ENCODE measurements at places on chromosomes 7 and 10. TPM values are rescaled to one million over a fixed set of nuclear protein-coding genes. Genes with fewer than 3 reads are reported as not detected.

Gene SPDYE16
- total RNA-seq, result 3.6 TPM

Gene PIP4K2A
- 21.4 TPM for total RNA-seq

- H3K36me3 ChIP-seq, result no peaks in the 10 kb centered on the region
- no peak for DNase-seq
- no peak overlapping the region for H3K27ac ChIP-seq
- no peaks in the 10 kb centered on the region for H3K27me3 ChIP-seq
Measured at GRCh38 chr7:92432299-92432946, 14.9 kb upstream of the GATAD1 start.

Gene ENKUR
- total RNA-seq, result not detected

Gene GPR22
- not detected for total RNA-seq

DNA sequence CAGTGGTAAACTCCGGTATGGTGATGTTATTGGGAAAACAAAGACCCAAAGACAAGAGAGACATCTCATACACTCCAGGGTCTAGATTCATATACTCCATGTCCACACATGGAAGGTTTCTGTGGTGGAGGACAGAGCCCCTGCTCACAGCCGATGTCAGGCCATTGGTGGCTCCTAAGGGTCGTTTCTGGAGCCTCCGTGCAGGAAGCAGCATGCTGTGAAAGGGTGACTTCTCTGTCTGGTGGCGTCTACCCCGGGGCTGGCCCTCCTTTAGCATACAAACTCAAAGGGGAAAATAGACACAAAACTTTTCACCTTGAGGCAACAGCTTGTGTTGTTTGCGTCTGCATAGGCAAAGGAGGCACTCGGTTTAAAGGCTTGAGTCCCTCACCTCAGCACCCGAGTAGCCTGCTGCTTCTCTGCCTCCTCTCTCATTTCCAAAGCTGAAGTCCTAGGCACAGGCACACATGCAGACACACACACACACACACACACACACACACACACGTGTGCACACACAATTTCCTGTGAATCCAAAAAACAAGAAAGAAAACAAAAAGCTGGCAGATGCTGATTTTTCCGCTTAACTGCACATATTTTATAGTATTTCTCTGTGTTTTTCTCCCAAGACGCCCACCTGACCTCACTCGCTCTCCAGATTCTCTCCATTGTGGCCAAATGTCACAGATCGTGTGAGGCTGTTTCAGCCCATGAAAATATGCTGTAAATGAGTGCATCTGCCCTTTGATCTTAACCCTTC, 601.4 kb upstream of the MGMT start:
- no peak overlapping the region for H3K4me3 ChIP-seq
- H3K4me1 ChIP-seq, result no peaks in the 10 kb centered on the region
- H3K27ac ChIP-seq, result no peak overlapping the region
- no peaks in the 10 kb centered on the region for H3K36me3 ChIP-seq
- DNase-seq, result peak; percentile 3
- no peaks in the 10 kb centered on the region for H3K27me3 ChIP-seq

Gene CYP26A1
- not detected for total RNA-seq

- H3K4me1 ChIP-seq, result no peaks in the 10 kb centered on the region
- no peak for DNase-seq
- no peaks in the 10 kb centered on the region for H3K36me3 ChIP-seq
- H3K27me3 ChIP-seq, result no peaks in the 10 kb centered on the region
- no peak overlapping the region for H3K27ac ChIP-seq
Measured at GRCh38 chr7:156041398-156041797, 229.1 kb upstream of the SHH start.

DNA sequence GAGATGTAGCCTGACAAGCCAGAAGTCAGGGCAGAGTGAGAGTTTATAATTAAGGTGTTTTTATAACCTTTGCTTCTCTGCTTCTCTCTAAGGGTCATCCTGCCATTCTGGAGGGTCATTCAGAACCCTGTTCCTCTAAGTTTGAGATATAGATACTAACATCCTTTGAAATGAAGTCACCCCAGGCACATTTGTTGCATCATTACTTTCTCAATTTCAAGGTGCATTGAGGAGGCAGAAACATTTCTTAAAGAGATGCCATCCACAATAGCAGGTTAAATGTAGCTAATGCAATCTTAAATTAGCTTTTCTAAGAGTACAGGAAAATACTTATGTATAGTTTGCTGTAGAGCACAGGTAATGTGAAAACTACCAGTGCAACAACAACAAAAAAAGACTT, 106.4 kb downstream of the LRRC4 start:
- no peak overlapping the region for H3K4me3 ChIP-seq
- DNase-seq, result no peak
- no peak overlapping the region for H3K27ac ChIP-seq
- H3K27me3 ChIP-seq, result no peaks in the 10 kb centered on the region

Gene GBX1
- 0.41 TPM for total RNA-seq

DNA sequence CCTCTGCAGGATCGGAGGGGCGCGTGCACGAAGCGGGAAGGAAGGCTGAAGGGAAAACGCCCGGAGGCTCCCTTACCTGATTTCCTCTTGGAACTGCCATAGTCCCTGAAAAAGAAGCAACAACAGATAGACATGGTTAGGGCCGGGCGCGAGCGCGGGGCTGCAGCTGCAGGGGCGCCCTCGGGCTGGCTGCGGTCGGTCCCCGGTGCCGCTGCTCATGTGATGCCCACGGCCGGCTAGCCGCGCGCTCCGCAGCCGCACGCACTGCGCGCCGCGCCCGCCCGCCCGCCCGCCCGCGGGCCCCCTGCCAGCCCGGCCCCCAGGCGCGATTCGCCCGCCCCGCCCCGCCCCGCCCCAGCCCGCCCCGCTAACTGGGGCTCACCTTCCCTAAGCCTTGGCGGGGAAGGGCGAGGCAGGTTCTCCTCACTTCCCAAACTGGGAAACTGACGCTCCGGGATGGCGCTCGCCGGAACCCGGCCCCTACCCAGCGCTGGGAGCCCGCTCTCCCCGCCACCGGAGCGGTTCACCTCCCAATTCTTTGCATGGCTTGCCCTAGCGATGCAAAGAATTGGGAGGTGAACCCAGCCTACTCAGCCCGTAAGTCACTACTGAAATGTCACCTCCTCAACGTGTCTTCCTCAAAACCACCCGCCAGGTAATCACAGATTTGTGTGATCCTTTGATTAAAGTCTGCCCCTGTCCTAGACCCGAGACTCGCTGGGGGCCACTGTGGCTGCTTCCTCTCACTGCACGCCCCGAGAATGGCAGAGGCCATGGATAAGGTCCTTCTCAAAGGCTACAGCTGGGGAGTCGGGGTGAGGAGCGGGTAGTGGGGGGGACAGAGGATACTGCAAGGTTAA, 162.2 kb downstream of the SH3PXD2A start:
- no peak for DNase-seq
- H3K4me1 ChIP-seq, result no peaks in the 10 kb centered on the region
- peak overlapping the region; percentile 63 for H3K27ac ChIP-seq
- H3K36me3 ChIP-seq, result no peaks in the 10 kb centered on the region

- H3K4me3 ChIP-seq, result no peak overlapping the region
- H3K36me3 ChIP-seq, result no peaks in the 10 kb centered on the region
Measured at GRCh38 chr7:149229526-149229925, 9.9 kb upstream of the ZNF212 start.

Gene EFCAB10
- not detected for total RNA-seq

Gene ZNF425
- 8.8 TPM for total RNA-seq

DNA sequence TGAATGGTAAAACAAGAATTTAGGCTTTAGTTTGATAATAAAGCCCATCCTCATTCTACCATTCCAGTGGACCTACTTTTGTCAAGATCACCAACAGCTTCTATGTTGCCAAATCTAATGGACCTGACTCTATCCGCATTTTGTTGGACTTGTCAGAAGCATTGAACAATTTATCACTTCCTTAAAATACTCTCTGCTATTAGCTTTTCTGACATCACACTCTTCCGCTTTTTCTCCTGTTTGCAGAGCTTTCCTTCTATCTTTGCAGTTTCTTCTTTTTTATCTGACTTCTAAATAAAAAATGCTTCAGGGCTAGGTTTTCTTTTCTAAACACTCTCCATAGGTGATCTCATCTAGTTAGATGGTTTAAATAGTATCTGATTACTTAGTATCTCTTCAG, 42.7 kb upstream of the SMIM30 start:
- no peaks in the 10 kb centered on the region for H3K36me3 ChIP-seq
- no peak for DNase-seq
- H3K27me3 ChIP-seq, result no peaks in the 10 kb centered on the region
- H3K27ac ChIP-seq, result no peak overlapping the region
- H3K4me3 ChIP-seq, result no peak overlapping the region
- no peaks in the 10 kb centered on the region for H3K4me1 ChIP-seq

Gene SPDYE17
- not detected for total RNA-seq

- no peak overlapping the region for H3K4me3 ChIP-seq
- H3K27ac ChIP-seq, result no peak overlapping the region
- no peaks in the 10 kb centered on the region for H3K36me3 ChIP-seq
- DNase-seq, result no peak
- H3K27me3 ChIP-seq, result no peaks in the 10 kb centered on the region
- H3K4me1 ChIP-seq, result no peaks in the 10 kb centered on the region
Measured at GRCh38 chr10:131273476-131273875, 38.0 kb downstream of the TCERG1L start.

DNA sequence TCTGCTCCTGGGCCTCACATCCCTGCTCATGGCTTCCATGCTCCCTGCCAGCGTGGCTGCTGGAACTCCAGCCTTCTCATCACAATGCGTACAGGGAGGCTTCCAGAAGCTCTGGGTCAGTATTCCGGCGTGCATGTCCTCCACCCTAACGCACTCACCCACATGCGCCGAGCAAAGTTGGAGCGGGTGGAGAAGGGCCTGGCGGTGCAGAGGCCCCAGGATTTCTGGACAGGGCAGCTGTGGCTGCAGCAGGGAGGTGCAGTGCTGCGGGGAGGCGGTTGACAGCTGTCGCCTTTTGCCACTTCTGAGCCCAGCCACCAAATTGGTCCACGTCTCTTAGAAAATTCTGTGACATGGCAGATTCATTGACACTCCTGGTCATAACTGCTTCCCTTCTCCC, 33.6 kb upstream of the FAM20C start:
- H3K27ac ChIP-seq, result no peak overlapping the region
- no peaks in the 10 kb centered on the region for H3K4me1 ChIP-seq
- DNase-seq, result no peak

GRCh38 chr7:44727158-44727936, 21.3 kb upstream of the ZMIZ2 start:
- no peak overlapping the region for H3K4me3 ChIP-seq
- H3K27ac ChIP-seq, result no peak overlapping the region
- H3K27me3 ChIP-seq, result no peaks in the 10 kb centered on the region
- no peak for DNase-seq

Gene PNLIPRP1
- not detected for total RNA-seq

- H3K36me3 ChIP-seq, result no peaks in the 10 kb centered on the region
- H3K4me3 ChIP-seq, result no peak overlapping the region
- no peaks in the 10 kb centered on the region for H3K4me1 ChIP-seq
- DNase-seq, result no peak
- H3K27ac ChIP-seq, result no peak overlapping the region
Measured at GRCh38 chr10:119896061-119896655, 3.6 kb downstream of the SEC23IP start.

DNA sequence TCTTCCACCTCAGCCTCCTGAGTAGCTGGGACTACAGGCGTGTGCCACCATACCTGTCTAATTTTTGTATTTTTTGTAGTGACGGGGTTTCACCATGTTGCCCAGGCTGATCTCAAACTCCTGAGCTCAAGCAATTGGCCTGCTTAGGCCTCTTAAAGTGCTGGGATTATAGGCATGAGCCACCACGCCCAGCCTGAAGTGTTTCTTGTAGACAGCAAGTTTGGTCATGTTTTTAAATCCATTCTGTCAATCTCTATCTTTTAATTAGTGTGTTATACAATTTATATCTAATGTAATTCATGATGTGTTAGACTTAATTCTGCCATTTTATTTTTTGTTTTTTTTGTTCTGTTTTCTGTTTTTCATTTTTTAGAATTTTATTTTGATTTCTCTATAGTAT, 17.2 kb upstream of the MXI1 start:
- no peak for DNase-seq
- H3K4me3 ChIP-seq, result no peak overlapping the region
- no peaks in the 10 kb centered on the region for H3K36me3 ChIP-seq

DNA sequence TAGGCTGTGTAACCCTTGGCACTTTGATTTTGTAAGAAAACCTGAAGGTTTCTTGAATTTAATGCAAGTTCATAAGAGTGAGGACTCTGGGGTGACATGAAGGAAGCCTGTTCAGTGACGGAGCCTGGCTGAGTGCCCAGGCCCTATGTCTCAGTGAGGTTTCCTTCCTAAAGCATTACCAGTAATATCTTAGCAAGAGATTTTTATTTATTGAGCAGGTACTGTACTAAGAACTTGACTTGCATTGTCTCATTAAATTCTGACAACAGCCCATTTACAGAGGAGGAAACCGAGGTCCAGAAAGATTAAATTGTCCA, 197.2 kb downstream of the HECW1 start:
- no peaks in the 10 kb centered on the region for H3K4me1 ChIP-seq
- DNase-seq, result no peak
- no peak overlapping the region for H3K27ac ChIP-seq
- no peaks in the 10 kb centered on the region for H3K27me3 ChIP-seq

- H3K4me3 ChIP-seq, result no peak overlapping the region
- H3K27me3 ChIP-seq, result no peaks in the 10 kb centered on the region
- H3K36me3 ChIP-seq, result no peaks in the 10 kb centered on the region
- DNase-seq, result no peak
- no peaks in the 10 kb centered on the region for H3K4me1 ChIP-seq
Measured at GRCh38 chr10:5423771-5424170, 11.4 kb downstream of the NET1 start.

DNA sequence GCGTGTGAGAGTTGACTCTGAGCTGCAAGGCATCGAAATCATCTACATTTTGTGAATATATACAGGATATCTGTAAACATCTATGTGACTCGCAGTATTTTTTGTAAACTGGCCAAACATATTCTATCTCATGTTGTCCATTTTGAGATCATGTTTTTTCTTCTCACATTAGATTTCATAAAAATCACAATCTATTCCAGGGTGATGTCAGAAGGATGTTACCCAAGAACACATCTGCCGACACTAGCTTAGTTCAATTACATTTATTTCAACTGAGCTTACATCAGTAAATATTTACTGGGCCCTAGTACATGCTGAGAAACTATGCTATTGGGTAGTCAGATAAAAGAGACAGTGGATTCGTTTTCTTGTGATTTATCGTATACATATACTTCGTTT, 2.5 kb upstream of the BUB3 start:
- peaks cover 60% of the 10 kb centered on the region for H3K27me3 ChIP-seq
- no peak overlapping the region for H3K27ac ChIP-seq
- H3K4me1 ChIP-seq, result peaks cover 11% of the 10 kb centered on the region
- H3K4me3 ChIP-seq, result no peak overlapping the region

GRCh38 chr10:90141791-90142190, 440.4 kb downstream of the KIF20B start:
- H3K27ac ChIP-seq, result no peak overlapping the region
- H3K4me1 ChIP-seq, result no peaks in the 10 kb centered on the region
- no peaks in the 10 kb centered on the region for H3K27me3 ChIP-seq
- DNase-seq, result no peak
- no peak overlapping the region for H3K4me3 ChIP-seq
- no peaks in the 10 kb centered on the region for H3K36me3 ChIP-seq

DNA sequence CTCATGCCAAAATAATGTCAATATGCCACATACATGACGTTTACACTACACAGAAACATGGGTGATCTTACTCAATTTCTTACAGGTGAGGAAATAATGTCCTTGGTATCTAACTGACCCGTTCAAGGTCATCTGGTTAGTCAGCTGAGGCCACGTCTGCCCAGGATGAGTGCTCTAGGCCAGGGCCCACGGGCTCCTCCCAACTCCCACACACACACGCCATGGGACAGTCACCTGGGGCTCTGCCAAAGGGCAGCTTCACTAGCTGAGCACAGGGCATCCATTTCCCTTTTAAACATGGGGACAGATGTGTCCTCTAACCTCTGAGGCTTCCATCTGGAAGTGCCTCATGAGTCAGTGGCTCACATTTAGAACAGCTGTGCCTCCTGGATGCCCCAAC, 123.9 kb downstream of the TNS3 start:
- H3K27ac ChIP-seq, result peak overlapping the region; percentile 4
- H3K27me3 ChIP-seq, result no peaks in the 10 kb centered on the region
- no peaks in the 10 kb centered on the region for H3K36me3 ChIP-seq
- DNase-seq, result peak; percentile 72
- H3K4me3 ChIP-seq, result no peak overlapping the region
